Panc1 (cell line): ENCODE measurements at places on chromosomes 2 and 18. TPM values are rescaled to one million over a fixed set of nuclear protein-coding genes. Genes with fewer than 3 reads are reported as not detected.

EGR4 gene
- 0.08 TPM for total RNA-seq

SMC6 gene
- 43.8 TPM for total RNA-seq

RSAD2 gene
- 0.44 TPM for total RNA-seq

NPPC gene
- 1.1 TPM for total RNA-seq

AQP12B gene
- total RNA-seq, result not detected

SCN2A gene
- not detected for total RNA-seq

GPBAR1 gene
- total RNA-seq, result 0.18 TPM

SAG gene
- not detected for total RNA-seq

SNORC gene
- 6.8 TPM for total RNA-seq

SLC38A11 gene
- total RNA-seq, result 0.46 TPM

XRCC5 gene
- total RNA-seq, result 322 TPM

MCFD2 gene
- total RNA-seq, result 84.9 TPM

- DNase-seq, result no peak
Observed at GRCh38 chr2:200472853-200473464, 36.9 kb downstream of the KCTD18 start.

GRCh38 chr2:226622484-226622883, 177.1 kb downstream of the IRS1 start:
- DNase-seq, result no peak

- no peak for DNase-seq
Observed at GRCh38 chr2:217216316-217216715, 356.5 kb upstream of the TNP1 start.

- no peak for DNase-seq
Observed at GRCh38 chr2:190167702-190168101, 105.2 kb upstream of the MSTN start.

GRCh38 chr2:150767991-150768746, 280.7 kb upstream of the RND3 start:
- no peak for DNase-seq

DNA sequence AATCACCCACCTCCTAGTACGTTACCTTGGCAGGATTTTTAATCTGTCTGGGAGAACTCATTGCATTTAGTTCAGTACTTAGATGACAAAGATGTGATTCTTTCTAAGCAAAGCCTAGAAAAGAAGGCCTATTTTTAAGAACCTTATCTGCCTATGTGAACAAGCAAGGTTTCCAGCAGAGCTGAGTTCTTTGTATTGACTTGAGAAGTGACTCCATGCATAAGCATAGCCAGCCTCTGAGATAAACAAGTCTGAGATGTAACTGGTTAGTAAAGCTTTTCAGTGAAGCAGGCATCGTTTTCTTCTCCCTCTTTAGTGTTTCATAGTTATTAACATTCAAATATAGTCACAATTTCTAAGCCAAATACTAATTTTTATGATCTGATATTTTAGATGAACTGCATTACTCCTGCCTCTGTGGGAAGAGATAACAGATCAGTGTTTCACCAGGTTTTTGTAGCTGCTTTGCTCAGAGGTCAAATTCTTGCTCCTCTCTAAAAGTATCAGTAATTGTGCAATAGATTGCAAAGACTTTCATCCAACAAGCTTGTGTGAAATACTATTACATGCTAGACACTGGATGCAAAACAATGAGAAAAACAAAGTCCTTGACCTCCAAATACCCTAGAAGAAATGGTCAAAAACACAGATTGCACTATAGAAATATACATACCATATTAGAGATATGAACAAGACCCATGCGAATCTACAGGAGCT, 107.8 kb downstream of the MBD2 start:
- no peak for DNase-seq

GRCh38 chr2:226466589-226466988, 333.0 kb downstream of the IRS1 start:
- DNase-seq, result no peak

DNA sequence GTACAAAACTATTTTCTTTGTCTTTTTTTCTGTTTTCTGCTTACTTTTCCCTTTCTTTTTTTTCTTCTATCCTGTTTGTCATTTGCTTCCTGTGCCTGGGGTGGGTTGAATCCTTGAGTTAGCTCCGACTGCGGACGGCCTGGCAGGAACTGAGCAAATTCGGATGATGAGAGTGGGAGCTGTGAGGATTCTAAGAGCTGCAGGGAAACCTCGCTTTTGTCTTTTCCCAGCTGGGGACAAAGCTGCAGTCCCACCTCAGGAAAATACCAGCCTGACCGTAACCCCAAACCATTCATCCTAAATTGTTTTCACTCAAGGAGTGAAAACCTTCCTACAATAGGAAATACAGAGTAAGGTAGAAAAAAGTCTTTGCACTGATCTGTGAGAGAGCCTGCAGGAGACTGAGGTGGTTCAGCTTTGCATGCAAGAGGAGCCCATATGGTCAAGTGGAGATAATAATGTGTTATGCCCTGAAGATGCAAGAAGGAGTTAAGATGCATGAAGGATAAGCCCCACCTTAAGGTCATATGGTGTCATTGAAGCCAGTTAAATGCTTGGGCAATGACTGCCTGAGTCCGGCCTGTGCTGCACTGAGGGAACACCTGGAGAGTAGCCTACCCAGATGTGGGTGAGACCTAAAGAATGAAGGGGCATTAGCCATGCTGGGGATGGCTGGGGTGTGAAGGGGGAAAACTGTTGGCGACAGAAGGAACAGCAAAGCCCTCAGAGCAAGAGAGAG, 31.7 kb upstream of the ARL4C start:
- DNase-seq, result no peak

- no peak for DNase-seq
Observed at GRCh38 chr2:72788756-72789155, 37.1 kb downstream of the EXOC6B start.

GRCh38 chr2:164551519-164551918, 69.8 kb downstream of the GRB14 start:
- no peak for DNase-seq

DNA sequence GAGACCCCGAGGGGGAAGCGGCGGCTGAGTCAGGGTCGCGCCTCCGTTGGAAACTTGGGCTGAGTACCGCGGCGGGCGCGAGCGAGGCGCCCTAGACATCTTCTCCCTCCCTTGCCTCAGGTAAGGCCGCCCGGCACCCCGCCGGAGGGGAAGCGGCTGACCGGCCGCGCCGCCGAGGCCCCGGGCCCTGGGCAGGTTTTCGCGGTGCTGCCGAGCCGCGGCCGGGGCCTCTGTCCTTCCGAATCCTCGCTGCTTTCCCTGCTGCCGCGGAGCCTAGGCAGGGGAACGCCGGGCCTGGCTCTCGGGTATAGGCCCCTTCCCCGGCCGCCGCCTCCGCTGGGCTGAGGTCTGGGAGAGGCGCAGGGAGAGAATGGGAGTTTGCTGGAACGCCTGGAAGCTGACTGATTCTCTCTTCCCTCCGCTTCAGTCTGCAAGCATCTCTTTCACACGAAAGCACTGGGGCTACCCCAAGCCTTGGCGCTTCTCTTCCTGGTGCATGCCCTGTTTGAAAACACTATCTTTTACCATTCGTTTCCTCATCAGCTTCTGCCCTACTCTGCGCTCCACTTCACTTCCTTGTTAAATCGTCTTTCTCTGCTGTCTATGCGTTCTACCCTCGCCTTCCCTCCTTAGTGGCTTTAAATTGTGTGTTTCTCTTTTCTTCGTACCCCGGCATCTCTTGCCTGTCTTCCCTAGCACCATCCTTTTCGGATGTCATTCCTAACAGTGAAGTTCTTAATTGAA, 652 bp downstream of the PPM1B start:
- DNase-seq, result no peak

DNA sequence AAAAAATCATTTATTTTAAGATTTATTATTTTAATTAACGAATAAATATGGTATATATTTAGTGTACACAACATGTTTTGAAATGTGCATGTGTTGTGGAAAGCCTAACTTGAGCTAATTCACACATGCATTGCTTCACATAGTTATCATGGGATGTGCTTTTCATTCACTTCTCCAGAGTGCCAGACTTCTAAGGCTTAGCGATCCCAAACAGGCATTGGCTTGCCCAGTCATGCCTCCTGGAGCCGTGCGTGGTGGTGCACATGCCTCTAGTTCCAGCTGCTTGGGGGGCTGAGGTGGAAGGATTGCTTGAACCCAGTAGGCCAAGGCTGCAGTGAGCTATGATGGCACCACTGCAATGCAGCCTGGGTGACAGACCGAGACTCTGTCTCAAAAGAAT, 40.5 kb downstream of the ARHGEF4 start:
- no peak for DNase-seq

- DNase-seq, result no peak
Observed at GRCh38 chr2:2930841-2931240, 446.8 kb downstream of the EIPR1 start.

GRCh38 chr2:75054296-75054695, 95.9 kb downstream of the POLE4 start:
- DNase-seq, result no peak

DNA sequence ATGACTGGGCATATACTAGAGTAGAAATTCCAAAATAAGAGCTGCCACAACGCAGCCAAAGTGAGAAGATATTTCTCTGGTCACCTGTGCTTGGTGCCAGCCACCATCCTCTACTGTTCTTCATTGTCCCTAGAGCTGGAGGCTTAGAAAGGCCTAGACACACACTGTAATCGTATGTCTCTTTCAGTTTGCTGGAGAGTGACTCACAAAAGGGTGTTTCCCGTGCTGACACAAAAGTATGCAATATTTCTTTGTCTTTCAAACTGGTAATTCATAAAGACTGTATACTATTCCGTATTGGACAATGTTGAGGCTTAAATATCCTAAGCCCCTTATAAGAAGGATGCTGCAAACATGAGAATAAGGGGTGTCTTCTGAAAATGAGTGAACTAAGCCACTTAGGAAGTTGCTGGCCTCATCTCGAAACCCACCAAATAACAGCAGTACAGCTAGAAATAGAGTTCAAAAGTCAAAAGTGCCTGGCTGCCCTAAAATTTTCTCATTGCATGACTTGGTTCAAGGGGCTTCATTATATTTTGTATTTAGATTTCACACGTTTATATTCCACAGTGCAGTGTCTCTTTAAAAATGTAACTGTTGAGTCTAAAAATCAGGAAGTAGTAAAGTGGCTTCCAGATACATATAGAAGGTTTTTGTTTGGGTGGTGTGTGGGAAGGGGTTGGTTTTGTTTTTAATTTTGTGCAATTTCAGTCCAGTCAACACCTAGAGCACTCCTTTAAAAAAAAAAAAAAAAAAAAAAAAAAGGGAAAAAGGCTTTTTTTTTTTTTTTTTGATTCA, 601.1 kb downstream of the ARHGAP15 start:
- DNase-seq, result no peak

DNA sequence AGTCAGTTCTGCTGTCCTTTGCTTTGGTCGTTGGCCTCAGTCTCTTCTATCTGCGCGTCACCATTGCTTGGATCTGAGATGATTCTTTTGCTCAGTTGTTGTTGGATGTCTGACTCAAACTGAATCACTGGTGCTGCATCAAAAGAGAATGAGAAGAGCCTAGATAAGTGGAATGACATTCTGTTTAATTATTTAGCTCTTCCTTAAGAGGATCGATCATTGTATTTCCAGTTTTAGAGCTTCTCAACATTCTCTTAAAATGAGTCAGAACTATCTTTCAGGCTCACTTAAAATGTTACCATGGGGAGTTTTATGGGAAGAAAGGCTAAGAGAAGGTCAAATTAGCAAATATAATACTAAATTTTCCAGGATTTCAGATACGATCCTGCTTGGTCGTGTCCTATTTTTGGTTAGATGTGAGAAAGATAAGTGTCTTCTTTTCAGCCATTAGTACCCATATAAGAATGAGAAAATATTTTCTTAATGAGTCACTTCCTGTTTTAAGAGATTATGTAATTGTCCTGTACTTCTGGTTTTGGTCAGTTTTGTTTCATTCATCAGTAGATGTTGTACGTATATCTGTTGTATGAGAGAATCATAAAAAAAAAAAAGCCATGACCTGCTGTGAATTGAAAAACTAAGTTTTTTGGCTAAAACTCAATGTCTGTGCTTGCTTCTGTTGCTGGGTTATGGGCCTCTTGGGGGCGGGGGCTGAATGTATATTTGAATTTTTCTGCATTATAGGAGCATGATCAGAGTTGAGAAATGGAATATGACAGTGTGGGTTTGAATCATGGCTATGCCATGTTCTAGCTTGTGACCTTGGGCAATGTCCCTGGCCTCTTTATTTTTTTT, 31.6 kb upstream of the CASP10 start:
- peak; percentile 74 for DNase-seq

GRCh38 chr2:128549094-128549493, 230.4 kb upstream of the HS6ST1 start:
- DNase-seq, result no peak

DNA sequence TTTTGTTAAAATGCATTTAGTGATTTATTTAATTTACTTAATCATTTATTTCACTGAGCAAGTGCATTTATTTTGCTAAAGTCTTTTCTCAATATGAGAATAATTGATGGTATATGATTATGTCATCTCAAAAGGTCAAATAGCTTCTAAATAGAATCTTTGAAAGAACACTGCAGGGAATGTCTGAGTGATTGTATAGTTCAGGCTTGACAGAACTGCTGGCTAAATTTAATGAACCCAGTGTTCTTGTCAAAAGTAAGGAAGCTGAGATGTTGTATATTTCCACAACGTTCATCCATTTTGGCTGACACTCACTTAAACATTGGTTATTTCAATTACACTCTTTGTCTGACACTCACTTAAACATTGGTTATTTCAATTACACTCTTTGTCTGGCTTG, 39.3 kb upstream of the CDH7 start:
- no peak for DNase-seq

GRCh38 chr2:65700004-65700651, 267.7 kb upstream of the SPRED2 start:
- no peak for DNase-seq

- DNase-seq, result peak; percentile 15
Observed at GRCh38 chr2:68715353-68716041, 19.1 kb upstream of the ARHGAP25 start.

DNA sequence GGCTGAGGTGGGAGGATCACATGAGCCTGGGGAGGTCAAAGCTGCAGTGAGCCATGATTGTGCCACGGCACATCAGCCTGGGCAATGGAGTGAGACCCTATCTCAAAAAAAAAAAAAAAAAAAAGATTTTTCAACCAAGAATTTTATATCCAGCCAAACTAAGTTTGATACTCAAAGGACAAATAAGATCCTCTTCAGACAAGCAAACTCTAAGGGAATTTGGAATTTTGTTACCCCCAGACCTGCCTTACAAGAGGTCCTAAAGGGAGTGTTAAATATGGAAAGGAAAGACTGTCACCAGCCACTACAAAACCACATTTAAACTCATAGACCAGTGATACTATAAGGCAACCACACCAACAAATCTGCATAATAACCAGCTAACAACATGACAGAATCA, 67.5 kb downstream of the WDPCP start:
- DNase-seq, result no peak

GRCh38 chr2:233468741-233469110, 97.9 kb downstream of the USP40 start:
- no peak for DNase-seq

DNA sequence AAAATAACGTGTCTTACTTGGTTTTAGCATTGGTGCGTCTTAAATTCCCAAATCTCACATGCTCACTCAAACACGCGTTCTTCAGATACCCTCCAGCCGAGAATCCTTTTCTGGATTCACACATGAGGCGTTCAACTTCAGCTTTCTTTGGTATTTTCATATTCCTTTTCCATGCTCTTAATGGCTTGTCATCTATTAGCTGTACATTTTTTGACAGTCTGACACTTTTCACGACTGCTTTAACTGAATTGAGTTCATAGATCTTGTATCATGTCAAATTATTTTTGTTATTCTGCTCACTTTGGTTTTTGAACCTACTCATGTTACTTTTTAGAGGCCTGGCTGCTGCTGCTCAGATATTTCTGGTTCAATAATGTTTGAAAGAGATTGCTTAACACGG, 59.0 kb downstream of the INPP5D start:
- DNase-seq, result no peak

- DNase-seq, result no peak
Observed at GRCh38 chr18:55115606-55116005, 156.3 kb upstream of the CCDC68 start.
